ENCODE measurements at places on chromosomes 13 and 19.

- DNase-seq: no peak
These were observed 874 bp upstream of the DNM2 start for GRCh38 chr19:10717054-10717355.

DNA sequence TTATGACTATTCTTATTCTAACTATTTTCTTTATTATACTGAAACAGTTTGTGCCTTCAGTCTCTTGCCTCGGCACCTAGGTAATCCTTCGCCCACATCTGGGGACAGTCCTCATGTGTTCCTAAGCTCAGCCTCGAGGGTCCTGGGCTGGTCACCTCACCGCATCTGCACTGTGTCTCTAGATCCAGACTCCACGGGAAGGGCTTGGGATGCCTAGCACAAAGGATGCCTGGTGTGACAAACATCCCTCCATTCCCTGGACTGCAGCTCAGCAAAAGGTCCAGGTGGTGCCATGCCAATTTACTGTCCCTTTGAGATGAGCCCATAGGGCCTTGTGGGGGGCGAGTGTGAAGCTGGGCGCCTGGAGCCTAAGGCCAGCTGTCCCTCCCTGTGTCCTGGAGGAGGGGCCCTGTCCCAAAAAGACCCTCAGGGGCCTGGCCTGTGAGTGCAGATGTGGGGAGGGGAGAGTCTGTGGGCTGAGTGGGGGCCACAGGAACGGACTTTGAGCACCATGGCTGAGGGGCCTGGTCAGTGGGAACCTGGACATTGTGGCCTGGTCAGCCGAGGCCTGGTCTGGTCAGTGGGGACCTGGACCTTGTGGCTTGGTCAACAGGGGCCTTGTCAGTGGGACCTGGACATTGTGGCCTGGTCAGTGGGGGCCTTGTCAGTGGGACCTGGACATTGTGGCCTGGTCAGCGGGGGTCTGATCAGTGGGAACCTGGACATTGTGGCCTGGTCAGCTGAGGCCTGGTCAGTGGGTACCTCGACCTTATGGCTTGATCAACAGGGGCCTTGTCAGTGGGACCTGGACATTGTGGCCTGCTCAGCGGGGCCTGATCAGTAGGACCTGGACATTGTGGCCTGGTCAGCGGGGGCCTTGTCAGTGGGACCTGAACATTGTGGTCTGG is 45.1 kb upstream of the TPM4 start:
- DNase-seq: no peak

DNA sequence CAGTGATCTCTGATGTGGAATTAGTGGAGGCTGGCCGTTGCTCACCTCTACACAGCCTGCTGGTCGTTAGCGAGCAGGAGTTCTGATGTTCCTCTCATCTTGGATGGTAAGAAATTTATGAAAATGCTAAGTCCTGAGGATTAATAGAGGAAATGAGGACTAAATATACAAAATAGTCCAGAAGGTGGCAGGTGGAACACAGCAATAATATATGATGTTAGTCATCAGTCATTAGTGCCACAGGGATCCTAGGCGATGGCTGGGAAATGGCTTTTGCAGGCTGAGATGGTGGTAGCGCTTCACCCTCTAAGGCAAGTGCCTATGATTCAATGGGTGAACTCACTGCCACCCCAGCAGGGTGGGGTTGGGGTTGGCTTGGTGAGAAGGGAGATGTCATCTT is 338.6 kb upstream of the TMTC4 start:
- no peak for DNase-seq

DNA sequence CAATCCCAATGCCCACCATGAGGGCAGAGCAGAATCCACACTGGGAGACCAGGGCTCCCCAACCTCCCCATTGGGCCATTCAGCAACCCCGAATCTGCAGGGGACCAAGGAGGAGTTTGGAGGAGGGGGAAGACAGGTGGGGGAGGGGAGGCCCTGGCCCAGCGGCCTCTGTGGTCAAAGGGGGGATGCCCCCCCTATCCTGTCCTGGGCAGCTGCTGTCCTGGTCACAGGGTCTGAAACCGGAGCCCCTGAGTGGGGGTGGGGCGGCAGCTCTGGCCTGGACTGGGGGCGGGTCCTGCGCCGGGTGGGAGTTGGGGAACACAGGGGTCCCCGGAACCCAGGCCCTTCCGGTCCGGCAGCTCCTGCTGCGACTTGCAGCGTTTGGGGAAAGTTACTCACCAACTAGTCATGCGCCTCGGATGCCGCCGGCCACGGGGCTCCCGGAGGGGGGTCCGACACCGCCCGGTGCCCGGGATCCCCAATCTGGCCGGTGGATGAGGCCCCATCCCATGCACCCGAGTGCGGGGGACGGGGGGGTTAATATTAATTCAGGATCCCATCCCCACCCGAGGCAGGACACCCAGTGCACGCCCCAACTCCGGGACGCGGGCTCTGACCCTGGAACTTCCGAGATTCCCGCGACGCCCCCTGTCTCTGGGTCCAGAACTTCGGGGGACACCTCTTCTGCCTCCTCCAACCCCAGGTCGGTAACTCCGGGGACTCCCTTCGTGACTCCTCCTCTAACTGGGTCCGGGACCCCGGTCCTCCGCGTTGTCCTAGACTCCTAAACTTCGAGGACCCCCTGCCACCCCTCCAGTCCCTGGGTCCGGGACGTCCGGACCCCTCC is 872 bp downstream of the HOMER3 start:
- DNase-seq: peak; percentile 46

DNA sequence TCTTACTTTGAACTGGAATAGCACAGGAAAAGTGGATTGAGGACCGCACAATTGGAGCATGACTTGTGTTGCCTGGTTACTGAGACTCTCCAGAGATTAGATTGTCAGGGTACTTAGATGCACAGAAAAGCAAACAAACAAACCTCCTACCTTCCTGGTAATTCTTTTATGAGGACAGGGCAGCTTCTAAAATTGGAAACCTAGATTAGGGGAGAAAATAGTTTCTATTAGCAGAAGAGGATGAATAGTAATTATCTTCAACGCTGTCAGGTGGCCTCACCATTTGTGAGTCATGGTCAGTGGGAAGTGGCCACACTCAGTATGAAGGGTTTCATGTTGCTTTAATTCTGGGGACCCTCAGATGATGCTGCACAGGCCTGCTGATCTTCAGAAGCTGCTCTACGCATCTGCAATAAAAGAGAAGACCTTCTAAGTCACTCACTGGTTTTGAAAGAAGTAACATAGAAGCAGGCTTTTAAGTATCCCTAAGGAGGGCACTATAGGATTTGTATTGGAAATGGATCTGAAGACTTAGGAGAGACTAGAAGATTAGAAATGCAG is 106.8 kb downstream of the LACC1 start:
- DNase-seq: no peak

DNA sequence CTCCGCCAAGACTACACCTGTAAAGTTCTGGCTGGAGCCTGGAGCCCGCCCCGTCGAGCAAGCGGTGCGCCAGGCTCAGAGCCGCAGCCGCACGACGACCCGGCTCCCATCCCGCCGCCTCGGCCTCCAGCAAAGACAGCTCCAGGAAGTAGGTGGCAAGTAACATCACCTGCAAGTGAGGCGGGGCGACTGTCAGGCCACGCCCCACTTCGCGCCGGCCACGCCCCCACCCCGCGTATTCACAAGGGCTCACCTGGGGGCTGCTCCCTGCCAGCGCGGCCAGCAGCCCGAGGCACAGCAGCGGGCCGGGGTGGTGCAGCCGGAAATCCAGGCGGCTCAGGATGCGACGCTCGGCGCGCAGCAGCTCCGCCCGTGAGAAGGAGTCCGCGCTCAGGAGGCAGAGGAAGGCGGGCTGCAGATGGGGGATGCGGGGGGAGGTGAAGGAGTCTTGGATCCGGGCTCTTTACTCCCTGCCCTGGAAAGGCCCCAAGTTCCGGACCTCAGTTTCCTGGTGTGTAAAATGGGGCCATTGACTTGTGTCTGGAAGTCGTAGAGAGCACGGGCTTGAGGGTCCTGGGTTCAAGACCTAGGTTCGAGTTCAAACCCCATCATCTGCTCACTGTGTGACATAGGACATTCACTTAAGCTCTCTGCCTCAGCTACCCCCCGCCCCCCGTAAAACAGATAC is 3.2 kb downstream of the CCNP start:
- DNase-seq: no peak

DNA sequence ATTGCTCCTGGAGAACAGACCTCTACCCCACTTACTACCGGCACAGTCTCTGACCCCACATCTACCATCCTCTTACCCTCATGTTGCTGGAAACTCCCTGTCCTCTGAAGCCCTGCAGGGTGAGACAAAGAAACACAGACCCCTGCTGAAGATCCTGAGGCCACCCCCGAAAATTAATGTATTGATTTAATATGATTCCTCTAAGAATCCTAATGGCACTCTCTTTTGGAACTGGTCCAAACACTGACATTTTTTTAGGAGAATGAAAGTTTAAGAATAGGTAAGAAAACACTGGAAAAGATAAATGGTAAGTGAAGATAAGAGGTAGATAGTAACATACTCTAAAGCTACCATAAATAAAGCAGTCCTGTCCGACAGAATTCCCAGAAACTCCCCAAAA is 5.3 kb downstream of the DMKN start:
- no peak for DNase-seq

DNA sequence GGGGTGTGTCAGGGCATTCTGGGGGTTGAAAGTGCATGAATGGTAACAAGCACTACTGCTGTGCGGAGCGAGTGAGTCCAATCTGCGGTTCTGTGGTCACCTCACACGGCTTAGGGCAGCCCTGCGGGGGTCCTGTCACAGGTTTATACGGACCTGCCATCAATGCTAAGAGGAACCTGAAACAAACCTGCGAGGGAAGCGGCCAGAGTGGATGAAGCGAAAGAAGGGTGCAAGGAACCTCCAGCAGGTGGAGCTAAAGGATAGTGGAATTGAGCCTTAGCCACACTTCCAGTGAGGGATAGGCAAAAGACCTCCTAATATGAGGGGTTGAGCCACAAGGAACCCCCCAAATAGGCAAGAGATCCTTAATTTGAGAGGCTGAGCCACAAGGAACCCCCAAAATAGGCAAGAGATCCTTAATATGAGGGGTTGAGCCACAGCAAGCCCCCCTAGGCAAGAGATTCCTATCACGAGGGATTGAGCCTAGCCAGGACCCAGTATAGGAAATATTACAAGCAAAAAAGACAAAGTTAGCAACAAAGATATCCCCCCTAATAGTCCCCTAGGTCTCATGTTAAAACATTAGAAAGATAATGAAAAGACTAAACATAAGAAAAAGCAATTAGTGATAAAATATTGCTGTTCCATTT is 6.3 kb upstream of the ZNF69 start:
- DNase-seq: peak; percentile 69

DNA sequence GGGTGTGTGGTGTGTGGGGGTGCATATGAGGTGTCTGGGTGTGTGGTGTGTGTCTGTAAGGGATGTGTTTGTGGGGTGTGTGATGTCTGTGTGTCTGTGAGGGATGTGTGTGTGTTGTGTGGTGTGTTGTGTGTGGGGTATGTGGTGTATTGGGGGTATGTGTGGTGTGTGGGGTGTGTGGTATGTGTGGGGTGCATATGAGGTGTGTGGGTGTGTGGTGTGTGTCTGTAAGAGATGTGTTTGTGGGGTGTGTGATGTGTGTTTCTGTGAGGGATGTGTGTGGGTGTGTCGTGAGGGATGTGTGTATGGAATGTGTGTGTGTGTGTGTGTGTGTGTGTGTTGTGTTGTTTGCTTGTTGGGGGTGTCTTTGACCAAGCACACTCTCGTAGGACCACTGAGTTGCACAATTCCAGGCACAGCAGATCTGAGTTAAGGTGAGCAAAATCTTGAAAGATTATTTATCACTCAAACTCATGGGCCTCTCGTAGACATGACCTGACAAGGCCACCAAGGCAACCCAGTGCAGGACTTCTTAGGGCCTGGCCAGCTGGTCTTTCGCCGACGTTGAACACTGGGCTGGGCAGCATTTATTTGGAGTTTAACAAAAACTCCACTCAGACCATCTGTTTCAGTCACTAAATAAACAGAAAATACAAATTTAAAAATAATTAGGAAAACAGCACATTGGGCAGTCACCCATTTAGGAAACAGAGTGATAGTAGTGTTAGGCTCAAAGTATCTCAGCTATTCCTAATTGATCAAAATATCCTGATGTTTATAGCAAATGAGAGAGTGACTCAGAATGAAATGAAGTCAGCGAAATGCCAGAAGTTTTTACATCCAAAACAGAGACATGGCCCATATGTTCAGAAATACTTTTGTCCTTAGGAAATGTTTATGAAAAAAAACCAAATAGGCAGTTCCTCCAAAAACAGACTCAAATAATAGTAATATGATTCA is 301.1 kb downstream of the FGF9 start:
- peak; percentile 0 for DNase-seq

GRCh38 chr19:47005873-47006272 is 13.8 kb upstream of the NPAS1 start:
- no peak for DNase-seq

DNA sequence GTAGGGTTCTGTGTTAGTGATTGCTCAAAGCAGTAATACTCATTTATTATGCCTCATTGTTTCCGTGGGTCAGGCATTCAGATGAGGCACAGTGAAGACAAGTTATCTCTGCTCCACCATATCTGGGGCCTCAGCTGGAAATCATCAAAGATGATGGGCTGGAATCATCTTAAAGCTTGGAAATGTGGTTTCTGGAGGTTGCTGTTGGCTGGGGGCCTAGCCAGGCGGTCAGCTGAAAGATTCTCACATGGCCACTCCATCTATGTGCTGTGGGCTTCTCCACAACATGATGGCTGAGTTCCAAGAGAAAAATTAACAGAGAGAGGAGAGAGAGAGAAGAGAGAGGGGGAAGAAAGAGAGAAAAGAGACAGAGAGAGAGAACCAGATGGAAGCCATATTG is 75.5 kb downstream of the OLFM4 start:
- no peak for DNase-seq

DNA sequence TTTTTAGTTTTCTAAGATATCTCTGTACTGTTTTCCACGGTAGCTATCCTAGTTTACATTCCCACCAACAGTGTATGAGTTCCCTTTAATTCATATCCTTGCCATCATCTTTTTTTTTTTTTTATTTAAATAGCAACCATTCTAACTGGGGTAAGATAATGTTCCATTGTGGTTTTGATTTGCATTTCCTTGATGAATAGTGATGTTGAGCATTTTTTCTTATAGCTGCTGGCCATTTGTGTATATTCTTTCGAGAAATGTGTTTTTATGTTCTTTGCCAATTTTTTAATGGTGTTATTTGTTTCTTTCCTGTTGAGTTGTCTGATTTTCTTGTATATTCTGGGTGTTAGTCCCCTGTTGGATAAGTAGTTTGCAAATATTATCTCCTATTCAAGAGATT is 454.8 kb downstream of the DACH1 start:
- no peak for DNase-seq

DNA sequence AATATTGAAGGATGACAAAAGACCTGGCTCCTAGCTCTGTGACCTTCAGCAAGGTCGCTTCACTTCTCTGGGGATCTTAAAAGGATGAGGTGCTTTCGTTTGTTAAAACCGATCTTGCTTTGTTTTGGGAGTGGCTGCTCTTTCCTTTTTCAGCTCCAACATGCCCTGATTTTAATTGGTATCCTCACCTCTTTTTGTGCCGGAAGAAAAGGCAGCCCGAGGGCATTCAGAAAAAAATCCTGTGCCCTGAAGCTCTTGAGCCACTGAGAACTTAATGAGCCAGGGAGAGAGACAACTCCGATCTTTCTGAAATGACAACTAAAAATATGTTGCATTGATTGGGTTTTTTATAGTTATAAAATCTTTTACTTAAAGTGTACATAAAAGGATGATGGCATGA is 19.4 kb downstream of the CLDN10 start:
- DNase-seq: no peak

- peak; percentile 95 for DNase-seq
These were observed 32.8 kb downstream of the ATP11A start for GRCh38 chr13:112722433-112723263.
